ENCODE measurements at places on chromosomes 12 and 14. TPM values are rescaled to one million over a fixed set of nuclear protein-coding genes. Genes with fewer than 3 reads are reported as not detected.

PRIMA1 gene
- not detected for total RNA-seq

POU6F1 gene
- total RNA-seq: 2.2 TPM

CLEC2A gene
- total RNA-seq: not detected

CLEC1B gene
- total RNA-seq: not detected

PRMT5 gene
- 34.6 TPM for total RNA-seq

TBC1D30 gene
- total RNA-seq: 13.2 TPM

Data from dermis lymphatic vessel endothelial cell (primary cell).